ENCODE measurements at places on chromosomes 13 and 19.

- no peak for DNase-seq
Measured at GRCh38 chr13:109868578-109869311, 82.4 kb upstream of the IRS2 start.

- no peak for DNase-seq
Measured at GRCh38 chr13:73531014-73531413, 472.2 kb downstream of the KLF5 start.

- DNase-seq, result no peak
Measured at GRCh38 chr13:20720499-20720898, 17.0 kb downstream of the IL17D start.

- peak; percentile 54 for DNase-seq
Measured at GRCh38 chr19:55206664-55207500, 2.4 kb downstream of the PTPRH start.

DNA sequence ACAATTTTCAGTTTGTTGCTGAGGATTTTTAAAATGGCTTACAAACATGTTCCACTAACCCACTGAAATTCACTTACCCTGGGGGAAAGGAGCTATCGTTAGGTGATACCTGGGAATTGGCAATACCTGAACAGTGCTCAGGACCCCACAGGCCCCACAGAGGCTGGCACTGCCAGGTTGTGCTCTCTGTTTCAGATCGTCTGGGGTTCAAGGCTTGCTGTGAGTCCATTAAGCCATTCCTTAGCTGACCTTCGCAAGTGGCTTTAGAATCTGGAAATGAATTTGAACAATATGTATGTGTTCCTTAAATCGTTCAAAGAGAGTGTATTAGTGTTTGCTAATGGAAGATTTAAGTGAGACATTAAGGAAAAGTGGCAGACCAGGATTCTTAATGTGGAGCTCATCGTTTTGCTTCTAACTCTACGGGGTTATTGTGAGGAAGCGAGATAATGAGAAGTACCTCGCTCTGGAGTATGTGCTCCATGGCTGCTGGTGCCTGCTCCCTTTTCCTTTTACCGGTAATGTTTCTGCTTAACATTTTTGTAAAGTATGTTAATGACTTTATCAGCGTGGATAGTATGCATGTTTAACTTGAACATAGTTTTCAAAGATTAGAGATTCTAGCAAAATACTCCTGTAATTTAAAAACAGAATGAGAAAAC is 13.6 kb downstream of the KLF5 start:
- DNase-seq, result no peak

GRCh38 chr19:41599175-41599966 is 23.4 kb downstream of the CEACAM21 start:
- DNase-seq, result no peak

DNA sequence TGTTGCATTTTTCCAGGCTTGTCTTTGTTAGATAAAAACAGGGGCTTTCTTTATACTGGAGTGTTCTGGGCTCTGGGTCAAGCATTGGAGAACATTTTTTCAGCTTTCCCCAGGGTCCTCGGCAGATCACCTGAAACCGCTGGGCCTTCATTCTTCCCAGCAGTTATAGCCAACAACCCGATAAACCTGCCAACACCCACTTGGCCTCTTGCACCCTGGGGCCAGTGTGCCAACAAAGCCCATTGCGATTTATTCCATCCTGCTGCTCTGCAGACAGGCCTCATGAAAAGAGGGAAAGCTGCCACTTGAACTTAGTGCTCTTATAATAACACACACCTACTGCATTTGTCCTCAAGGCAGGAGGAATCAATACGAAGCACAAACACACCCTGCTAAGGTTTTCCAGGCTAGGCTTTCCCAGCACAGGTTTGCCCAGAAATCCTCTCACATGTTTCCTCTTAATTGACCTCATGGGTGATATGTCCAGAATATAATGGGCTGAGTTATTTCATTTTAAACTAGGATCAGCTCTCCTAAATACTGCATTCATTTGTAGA is 669.3 kb downstream of the LIG4 start:
- no peak for DNase-seq

DNA sequence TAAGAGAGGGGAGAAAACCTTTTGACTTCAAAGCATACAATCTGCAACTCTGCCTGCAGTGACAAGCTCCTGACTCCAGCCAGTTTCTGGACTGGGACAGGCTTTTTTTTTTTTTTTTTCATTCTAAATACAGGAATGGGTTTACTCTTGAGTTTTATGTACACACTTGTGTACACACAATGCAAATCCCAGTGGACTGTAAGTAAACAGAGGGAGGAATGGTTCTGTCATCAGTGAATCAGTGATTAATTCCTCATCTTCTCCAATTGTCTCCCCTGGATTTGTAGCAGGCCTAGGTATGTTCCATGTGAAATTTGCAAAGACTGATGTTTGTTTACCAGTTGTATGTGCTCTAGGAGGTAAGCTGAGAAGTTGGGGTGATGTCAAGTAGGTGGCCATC is 184.8 kb downstream of the SHISA2 start:
- DNase-seq, result no peak
